ENCODE measurements at places on chromosomes 1 and 21.

DNA sequence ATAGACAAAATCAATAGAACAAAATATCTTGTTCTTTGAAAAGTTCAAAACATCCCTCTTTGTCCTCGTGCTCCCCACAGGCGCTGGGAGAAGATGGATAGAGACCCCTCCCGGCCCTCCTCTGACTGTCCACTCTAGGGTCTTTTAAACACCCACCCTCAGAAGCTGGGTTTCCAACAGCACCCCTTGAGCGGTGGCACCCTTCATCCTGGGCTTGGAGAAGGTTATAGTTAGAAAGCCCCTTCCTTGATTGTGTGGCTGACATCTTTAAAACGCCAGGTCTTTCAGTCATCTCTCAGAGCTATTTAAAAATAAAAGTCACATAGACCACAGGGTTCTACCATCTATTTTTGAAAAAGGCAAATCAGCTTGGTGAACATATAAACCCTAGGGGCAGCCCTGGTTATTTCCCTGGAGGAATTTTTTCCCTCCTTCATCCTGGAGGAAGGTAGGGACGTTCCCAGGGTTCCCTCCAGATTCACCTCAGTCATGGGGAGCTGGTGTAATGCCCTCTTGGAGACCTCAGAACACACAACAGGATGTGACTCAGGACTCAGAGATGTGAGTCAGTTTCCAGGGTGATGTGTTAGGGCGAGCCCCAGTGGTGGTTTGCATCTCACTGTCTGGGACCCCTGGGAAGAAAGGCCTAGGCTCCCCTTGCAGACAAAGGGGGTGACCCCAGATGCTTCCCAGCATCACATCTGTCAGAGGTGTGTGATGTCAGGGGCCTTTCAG lies 138.5 kb downstream of the CLIC6 start:
- DNase-seq = peak; percentile 89

GRCh38 chr1:56963667-56964066 lies 2.1 kb downstream of the C8B start:
- DNase-seq = no peak

- no peak for DNase-seq
Measured at GRCh38 chr1:108082001-108082400, 117.0 kb upstream of the VAV3 start.

- no peak for DNase-seq
Measured at GRCh38 chr1:236534151-236534651, 10.4 kb downstream of the LGALS8 start.

- no peak for DNase-seq
Measured at GRCh38 chr1:21162740-21163464, 13.8 kb downstream of the EIF4G3 start.

GRCh38 chr1:88736633-88737248 lies 52.7 kb downstream of the PKN2 start:
- peak; percentile 29 for DNase-seq

DNA sequence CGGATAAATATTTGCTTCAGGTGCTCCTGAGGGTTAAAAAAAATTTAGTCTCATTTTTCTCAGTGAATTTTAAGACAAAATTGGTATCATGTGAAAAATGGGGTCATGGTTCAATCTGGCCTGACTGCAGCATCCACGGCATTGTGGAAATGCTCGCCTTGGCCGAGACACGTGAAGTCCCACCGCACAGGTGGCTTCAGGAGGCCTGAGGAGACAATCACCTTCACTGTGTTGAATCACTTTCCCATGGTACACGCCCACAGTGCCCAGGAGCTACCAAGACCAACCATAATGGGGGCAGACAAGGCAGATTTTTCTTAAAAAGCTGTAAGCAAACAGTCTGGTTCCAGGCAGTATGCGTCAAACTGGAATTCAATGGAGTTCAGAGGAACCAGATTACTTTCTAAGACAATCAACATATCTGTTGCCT lies 11.0 kb upstream of the CPLANE2 start:
- DNase-seq = no peak

- DNase-seq = no peak
Measured at GRCh38 chr1:202967684-202968281, 726 bp upstream of the CYB5R1 start.

- DNase-seq = no peak
Measured at GRCh38 chr21:25862596-25862995, 127.8 kb downstream of the GABPA start.
